ENCODE measurements at places on chromosomes 11 and 22. TPM values are rescaled to one million over a fixed set of nuclear protein-coding genes. Genes with fewer than 3 reads are reported as not detected.
A peak's percentile ranks its signal among the peaks of the same experiment; 100 is the strongest.

INPP5J gene
- 0.57 TPM for total RNA-seq

DSCAML1 gene
- not detected for total RNA-seq

CRYBB2 gene
- not detected for total RNA-seq

BARX2 gene
- total RNA-seq: 102 TPM

SLC22A6 gene
- total RNA-seq: not detected

CLDN5 gene
- 11.2 TPM for total RNA-seq

TESMIN gene
- 3.1 TPM for total RNA-seq

CATSPERZ gene
- total RNA-seq: not detected

LARGE2 gene
- total RNA-seq: 18.3 TPM

BRSK2 gene
- 1.3 TPM for total RNA-seq

GRCh38 chr11:72069787-72070251, 10.5 kb downstream of the NUMA1 start:
- H3K36me3 ChIP-seq: no peaks in the 10 kb centered on the region
- no peaks in the 10 kb centered on the region for H3K27me3 ChIP-seq
- H3K27ac ChIP-seq: peak overlapping the region; percentile 91
- peaks cover 28% of the 10 kb centered on the region for H3K4me1 ChIP-seq
- DNase-seq: no peak

DNA sequence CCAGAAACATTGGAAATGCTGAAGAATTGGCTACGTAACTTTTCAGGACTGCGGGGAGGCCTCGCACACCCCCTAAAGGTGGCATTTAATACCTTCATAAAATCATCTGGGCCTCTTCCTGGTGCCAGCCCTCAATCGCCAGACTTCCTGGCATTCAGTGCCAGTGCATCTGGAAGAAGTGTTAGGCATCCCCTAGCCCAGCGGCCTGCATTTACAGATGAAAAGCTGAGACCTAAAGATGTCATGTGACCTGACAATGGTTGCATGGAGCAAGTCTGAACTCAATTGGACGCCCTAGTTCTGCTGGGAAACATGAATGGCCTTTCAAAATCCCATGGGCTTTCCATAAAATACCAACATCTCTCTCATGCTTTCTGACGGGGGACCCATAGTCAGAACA, 81.0 kb upstream of the TMEM45B start:
- no peaks in the 10 kb centered on the region for H3K4me1 ChIP-seq
- H3K27ac ChIP-seq: no peak overlapping the region
- no peaks in the 10 kb centered on the region for H3K36me3 ChIP-seq

- H3K4me1 ChIP-seq: no peaks in the 10 kb centered on the region
- no peak overlapping the region for H3K4me3 ChIP-seq
- no peak for DNase-seq
- H3K27me3 ChIP-seq: no peaks in the 10 kb centered on the region
- no peak overlapping the region for H3K27ac ChIP-seq
These were observed 196.3 kb upstream of the NARS2 start for GRCh38 chr11:78770931-78771330.

- no peaks in the 10 kb centered on the region for H3K27me3 ChIP-seq
- H3K4me1 ChIP-seq: peaks cover 43% of the 10 kb centered on the region
- no peak for DNase-seq
- H3K4me3 ChIP-seq: no peak overlapping the region
- H3K27ac ChIP-seq: no peak overlapping the region
These were observed 303.7 kb downstream of the TTC28 start for GRCh38 chr22:28375761-28376534.

DNA sequence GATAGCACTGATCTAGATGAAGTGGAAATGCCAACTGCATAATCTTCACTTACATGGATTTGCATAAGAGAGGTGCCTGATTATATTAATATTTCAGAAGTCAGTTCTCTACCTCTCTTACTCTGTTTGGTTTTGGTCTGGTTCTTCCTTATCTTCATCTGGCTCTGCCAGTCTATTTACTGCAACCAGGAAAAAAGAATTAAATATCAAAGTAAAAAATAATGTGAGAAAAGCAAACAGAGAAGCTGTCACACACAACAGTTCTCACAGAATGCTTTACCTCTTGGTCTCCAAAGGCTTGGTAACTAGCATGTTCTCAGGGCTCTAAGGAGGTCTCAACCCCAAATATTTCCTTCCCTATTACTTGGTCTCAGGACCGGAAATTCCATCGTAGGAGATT, 6.7 kb downstream of the VSIG10L2 start:
- no peaks in the 10 kb centered on the region for H3K36me3 ChIP-seq
- peaks cover 52% of the 10 kb centered on the region for H3K4me1 ChIP-seq
- no peak for DNase-seq
- no peak overlapping the region for H3K4me3 ChIP-seq
- peak overlapping the region; percentile 34 for H3K27ac ChIP-seq

DNA sequence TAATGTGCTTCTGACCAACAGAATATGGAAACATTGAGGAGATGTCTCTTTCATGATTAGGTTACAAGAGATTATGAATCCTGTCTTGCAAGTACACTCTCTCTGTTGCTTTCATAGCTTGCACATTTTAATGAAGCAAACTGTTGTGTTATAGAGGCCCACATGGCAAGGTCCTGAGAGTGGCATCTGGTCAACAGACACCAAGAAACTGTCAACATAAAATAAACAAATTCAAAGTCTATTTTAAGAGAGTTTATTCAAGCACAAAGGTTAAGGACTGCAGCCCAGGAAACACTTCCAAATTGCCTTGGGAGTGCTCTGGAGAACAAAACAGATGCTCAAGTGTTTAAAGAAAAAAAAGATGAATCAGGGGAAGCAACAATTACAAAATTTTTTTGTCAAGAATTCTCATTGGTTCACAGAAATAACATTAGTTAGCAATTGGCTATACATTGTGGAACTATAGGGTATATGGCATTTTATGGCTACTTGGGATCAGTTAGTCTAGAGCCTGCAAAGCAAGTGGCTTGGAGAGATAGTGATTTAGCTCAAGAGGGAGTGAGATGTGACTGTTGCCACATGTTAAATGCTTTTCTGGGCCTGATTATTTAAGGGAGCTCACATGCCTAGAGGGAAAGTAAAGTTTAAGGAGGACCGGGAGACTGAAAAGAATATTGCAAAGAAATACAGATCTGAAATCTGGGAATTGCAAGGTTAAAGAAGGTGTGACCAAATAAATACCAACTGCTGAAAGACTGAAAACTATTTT, 54.6 kb downstream of the CTSC start:
- no peak for DNase-seq
- H3K4me1 ChIP-seq: peaks cover 16% of the 10 kb centered on the region
- no peak overlapping the region for H3K4me3 ChIP-seq
- H3K27me3 ChIP-seq: no peaks in the 10 kb centered on the region

DNA sequence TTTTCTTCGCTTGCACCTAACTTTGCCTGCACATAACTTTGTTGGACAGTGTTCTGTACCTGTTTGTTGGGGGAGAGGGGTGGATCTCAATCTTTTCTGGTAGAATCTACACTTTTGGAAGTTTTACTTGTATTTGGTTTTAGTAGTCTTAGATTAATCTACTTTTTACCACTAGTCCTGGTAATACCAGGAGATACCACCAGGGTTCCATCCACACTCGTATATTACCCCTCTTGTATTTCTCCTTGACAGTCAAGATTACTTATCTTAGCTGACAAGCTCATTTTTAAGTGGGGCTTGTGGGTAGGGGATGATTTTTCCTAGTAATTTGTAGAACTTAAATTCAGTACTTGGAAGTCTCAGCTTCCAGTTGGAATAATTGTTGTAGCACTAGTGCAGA, 37.3 kb upstream of the TECTA start:
- no peaks in the 10 kb centered on the region for H3K4me1 ChIP-seq
- no peaks in the 10 kb centered on the region for H3K27me3 ChIP-seq
- H3K36me3 ChIP-seq: no peaks in the 10 kb centered on the region
- no peak for DNase-seq

- H3K27ac ChIP-seq: no peak overlapping the region
- DNase-seq: no peak
- H3K27me3 ChIP-seq: no peaks in the 10 kb centered on the region
- no peaks in the 10 kb centered on the region for H3K4me1 ChIP-seq
- no peaks in the 10 kb centered on the region for H3K36me3 ChIP-seq
- H3K4me3 ChIP-seq: no peak overlapping the region
These were observed 82.8 kb upstream of the SNX19 start for GRCh38 chr11:130999086-130999485.

DNA sequence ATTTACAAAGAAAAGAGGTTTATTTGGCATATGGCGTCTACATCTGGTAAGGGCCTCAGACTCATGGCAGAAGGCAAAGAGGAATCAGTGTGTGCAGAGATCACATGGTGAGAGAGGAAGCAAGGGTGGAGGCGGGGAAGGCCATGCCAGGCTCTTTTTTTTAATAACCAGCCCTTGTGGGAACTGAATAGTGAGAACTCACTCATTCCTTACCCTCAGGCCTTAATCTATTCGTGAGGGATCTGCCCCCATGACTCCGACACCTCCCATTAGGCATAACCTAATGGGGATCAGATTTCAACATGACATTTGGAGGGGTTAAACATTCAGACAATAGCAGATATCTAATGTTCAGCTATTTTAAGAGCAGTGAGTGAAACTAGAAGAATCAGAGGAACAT, 55.7 kb downstream of the ATM start:
- no peak for DNase-seq
- H3K4me1 ChIP-seq: peaks cover 4% of the 10 kb centered on the region
- no peak overlapping the region for H3K4me3 ChIP-seq
- no peaks in the 10 kb centered on the region for H3K27me3 ChIP-seq
- H3K27ac ChIP-seq: no peak overlapping the region
- H3K36me3 ChIP-seq: peaks cover 3% of the 10 kb centered on the region
